SHP77 (cell line): ENCODE measurements at places on chromosomes 1 and 21.

- no peak for DNase-seq
These were observed 41.9 kb downstream of the NGF start for GRCh38 chr1:115295904-115296696.

GRCh38 chr1:242017580-242018233, 18.8 kb upstream of the MAP1LC3C start:
- DNase-seq, result peak; percentile 50

- no peak for DNase-seq
These were observed 158.5 kb upstream of the LMO4 start for GRCh38 chr1:87170157-87170556.

DNA sequence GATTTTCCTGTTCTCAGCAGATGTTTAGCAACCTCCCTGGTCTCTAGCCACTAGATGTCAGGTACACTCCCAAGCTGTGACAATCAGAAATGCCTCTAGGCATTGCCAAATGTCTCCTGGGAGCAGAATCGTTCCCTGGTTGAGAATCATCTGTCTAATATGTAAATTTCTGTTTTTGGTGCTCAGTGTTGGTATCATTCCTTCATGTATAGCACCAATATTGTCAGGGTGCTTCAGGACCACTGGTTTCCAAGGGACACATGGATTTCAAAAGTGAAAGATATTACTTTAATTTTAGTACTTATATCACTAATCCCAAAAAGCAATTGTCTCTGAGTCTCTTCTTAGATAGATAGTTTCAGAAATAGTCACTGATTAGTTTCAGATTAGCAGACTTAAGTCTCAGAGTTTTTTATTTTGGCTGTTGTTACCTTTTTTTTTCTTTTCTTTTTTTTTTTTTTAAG, 160.1 kb downstream of the PTPRC start:
- DNase-seq, result no peak

DNA sequence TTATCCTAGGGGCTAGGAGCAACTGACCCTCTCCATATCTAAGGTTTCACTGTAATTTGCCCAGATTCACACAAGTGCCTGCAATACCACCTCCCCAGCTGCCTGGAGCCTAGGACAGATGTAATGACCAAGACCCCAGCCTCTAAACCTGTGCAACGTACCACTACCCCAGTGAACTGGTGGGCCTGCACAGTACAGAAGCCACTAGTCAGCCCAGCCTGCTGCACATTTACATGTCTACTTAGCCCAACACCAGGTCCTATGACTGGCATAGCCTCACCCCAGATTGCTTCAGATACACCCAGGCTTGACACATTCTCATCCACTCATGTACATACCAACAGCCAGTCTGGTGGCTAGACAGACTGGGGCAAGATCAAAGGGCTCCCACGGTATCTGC, 1336.6 kb downstream of the BRINP3 start:
- DNase-seq, result no peak
